ENCODE measurements at places on chromosomes 4 and X.

GRCh38 chr4:156217236-156217635, 263.6 kb upstream of the CTSO start:
- DNase-seq, result no peak

DNA sequence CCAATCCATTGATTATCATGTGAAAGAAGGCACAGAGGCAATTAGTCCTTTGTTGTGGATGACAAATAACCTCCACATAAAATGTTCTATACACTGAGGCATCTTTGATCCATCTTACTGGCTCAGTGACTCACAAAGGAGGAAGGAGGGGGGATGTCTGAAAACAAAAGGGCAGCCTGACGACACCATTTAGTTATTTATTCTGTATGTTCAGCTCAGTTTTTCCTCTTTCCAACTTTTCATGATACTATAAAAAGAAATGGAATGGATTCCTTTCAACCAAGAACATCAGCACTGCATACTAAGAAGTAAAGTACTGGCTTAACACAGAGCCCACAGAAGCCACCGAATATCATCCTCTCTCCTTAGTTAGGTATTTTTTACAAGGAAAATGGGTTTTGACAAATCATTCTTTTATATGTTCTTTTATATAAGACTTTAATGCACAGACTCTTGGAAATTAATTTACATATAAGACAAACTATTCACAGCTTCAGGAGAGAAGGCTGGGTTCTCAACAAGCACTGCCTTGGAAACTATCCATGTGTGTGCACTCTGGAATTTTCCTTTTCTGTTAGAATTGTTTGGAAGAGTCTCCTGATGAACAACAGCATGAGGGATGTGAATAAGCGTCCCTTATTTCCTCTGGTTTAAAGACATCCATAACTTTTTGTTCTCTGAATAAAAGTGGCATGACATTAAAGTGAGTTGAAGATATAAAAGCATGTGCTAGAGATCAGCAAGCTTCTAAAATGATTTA, 135.6 kb downstream of the TSPAN5 start:
- DNase-seq, result no peak

- DNase-seq, result no peak
These were observed 25.0 kb upstream of the DGKK start for GRCh38 chrX:50495616-50496015.

DNA sequence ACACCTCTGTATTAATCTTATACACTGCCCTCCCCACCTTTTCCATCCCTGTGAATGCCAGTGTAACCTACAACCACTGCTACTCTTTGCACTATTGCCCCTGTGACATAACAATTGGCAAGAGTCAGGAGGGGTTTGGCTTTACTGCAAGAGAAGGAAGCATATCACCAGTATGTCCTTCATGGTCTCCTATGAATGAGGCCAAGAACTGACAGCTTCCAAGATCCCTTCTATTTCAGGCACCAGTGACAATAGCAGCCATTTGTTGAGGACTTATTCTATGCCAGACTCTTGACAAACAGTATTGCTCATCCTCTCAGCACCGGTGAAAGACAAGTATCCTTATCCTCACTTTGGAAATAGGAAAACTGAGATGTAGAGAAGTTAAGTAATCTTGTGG, 363.9 kb downstream of the MID1IP1 start:
- DNase-seq, result no peak

GRCh38 chr4:165217325-165217724, 10.0 kb downstream of the KLHL2 start:
- DNase-seq, result no peak

DNA sequence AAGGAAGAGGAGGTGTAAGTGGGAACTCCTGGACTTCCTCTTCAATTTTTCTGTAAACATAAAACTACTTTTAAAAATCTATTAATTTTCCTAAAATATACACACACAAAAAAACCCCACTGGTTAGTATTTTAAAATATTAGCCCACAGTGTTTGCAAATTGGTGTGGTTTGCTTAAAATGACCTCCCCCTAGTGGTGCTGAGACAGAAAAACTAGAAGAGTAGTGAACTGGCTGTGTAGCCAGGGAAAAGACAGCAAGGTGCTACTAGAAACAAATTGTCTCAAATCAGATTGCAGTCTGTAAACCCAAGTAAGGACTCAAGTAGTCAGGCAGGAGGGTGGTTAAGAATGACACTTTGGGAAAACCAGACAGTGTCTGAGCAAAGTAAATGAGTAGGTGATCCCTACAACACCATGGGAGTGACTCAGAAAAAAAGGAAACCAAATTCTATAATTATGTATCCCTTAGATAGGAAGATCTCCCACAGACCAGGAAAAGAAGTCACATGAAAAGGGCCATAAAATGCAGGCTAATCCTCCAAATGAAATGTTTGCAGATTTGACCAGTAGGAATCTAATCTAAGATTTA, 26.0 kb downstream of the AMTN start:
- peak; percentile 3 for DNase-seq

GRCh38 chr4:103673983-103674382, 45.8 kb downstream of the TACR3 start:
- no peak for DNase-seq

- DNase-seq, result no peak
These were observed 61.1 kb upstream of the DCTD start for GRCh38 chr4:182978152-182978827.

DNA sequence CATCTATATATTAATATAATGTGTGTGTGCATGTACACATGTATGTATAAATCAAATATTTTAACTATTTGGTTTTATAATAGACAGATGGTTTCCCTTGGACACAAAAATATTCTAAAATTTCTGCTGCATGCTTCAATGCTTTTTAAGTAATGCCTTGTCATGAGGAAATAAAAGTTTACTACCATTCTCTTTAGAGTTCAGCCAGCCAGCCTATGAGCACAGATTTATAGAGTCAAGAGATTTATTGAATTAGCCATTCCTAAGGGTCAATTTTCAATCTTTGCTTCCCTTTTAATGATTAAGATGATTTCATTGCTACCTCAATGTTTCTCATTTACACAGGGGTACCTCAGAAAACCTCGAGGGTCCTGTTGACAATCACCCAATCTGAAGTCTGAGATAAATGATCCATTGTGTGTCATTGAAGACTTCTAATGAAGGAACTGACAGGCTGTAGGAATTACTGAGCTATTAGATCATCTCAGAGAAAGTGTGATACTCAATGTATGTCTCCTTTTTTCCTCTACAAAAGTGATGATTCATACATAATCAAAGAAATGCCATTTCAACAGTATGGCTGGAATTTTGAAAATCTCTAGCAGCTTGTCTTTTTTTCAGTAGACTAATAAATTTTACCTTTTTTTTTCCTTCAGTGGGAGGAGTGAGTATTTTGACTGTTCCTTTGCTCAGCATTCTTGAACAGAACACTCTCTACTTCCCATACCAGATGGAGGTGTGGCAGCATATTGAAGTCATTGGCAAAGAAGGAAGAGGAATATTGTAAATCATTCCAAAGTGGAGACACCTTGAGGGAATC, 222.6 kb upstream of the PCDH18 start:
- no peak for DNase-seq

DNA sequence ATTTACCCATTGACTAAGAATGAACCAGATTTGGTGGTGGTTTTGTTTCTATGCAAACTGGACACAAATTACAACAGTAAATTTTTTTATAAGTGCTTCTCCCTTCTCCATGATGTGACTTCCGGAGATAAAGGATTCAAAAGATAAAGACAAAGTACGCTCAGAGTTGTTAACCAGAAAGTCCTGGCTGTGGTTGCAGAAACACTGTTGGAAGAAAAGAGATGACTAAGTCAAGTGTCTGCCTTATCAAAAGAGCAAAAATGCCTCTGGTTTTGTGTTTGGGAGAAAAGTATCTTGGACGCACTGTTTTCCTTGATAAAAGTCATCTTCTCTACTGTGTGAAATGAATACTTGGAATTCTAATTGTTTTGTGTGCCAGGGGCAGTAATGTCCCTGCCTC, 213.4 kb downstream of the GC start:
- no peak for DNase-seq

- DNase-seq, result no peak
These were observed 172.4 kb downstream of the TLL1 start for GRCh38 chr4:166045457-166045856.

GRCh38 chr4:108384544-108384943, 215.8 kb upstream of the LEF1 start:
- DNase-seq, result no peak

GRCh38 chr4:845836-846251, 19.9 kb upstream of the CPLX1 start:
- no peak for DNase-seq

GRCh38 chrX:2931612-2932011, 2.5 kb upstream of the ARSD start:
- no peak for DNase-seq

DNA sequence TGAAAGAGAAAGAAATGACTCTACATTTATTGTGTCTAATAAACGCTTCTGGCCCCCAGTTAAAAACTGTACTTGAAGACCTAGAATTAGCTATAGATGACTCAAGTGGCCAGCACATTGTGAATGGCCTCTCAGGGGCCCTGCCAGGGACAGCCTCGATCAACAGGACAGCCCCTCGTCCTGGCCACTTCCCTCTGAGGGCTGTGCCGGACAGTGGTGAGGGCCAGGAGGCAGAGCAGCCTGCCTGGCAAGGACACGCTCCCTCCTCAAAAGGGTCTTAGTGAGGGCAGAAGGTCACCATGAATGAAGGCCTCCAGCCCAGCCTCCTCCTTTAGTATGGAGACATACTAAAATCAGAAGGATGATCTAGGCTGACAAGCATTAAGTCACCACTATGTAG, 16.5 kb downstream of the RNF212 start:
- DNase-seq, result no peak

DNA sequence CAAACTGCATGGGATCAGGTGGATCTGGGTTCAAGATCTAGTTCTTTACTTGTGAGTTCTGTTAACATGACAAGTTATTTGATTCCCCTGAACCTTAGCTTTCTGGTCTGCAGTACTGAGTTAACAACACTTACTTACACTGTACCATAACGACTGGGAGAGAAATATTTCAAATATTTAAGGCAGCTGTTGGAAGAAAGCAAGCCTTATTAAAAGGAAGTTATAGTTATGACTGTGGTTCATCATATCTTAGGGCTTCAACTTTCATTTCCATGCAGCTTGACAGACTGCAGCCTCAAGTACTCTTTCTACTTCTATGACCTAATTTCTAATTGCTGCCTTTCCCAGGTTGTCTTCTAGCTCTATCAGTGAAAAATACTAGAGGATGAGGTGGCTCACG, 40.0 kb upstream of the PDGFRA start:
- DNase-seq, result peak; percentile 5

DNA sequence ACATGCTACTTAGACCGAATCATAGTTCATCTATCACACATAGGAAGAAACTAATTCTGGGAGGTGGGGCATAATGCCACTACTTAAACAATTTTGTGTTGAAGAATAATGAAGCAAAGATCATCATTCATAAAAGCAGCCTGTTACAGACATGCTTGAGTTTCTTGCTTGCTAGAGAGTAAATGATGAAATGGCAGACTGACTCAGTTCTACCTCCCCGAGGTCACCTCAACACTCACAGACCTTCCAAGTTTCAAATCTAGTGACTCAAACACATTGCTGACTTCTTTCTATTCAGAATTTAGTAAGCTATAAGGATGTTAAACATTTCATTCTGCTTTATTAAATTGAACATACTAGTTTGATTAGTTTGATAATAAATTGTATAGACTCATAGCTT, 636.5 kb upstream of the FRG1 start:
- no peak for DNase-seq

DNA sequence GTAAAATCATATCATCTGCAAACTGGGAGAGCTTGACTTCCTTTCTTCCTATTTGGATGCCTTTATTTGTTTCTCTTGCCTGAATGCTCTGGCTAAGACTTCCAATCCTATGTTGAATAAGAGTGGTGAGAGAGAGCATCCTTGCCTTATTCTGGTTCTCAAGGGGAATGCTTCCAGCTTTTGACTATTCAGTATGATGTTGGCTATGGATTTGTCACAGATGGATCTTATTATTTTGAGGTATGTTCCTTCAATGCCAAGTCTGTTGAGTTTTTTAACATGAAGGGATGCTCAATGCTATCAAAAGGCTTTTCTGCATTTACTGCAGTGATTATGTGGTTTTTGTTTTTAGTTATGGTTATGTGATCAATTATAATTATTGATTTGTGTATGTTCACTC, 2144.6 kb upstream of the TENM3 start:
- no peak for DNase-seq

DNA sequence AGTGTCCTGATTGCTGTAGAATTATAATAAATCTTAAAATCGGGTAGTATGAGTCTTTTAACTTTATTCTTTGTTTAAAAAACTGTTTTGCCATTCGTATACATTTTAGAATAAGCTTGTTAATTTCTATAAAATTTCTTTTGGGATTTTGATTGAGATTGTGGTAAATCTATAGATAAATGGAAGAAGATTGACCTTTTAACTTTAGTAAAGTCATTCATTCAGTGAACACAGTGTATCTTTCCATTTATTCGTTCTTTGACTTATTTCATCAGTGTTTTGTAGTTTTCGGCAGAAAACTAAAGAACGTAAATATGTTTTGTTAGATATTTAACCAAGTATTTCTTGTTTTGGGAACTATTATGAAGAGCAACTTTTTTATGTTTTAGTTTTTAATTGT, 38.9 kb downstream of the DRD5 start:
- DNase-seq, result no peak

GRCh38 chr4:55553441-55554201, 6.9 kb upstream of the CLOCK start:
- DNase-seq, result no peak

GRCh38 chrX:41265615-41266014, 68.3 kb upstream of the DDX3X start:
- peak; percentile 82 for DNase-seq

- DNase-seq, result no peak
These were observed 274.5 kb downstream of the SLC7A11 start for GRCh38 chr4:137967480-137968190.

GRCh38 chr4:2671267-2671895, 84.8 kb downstream of the TNIP2 start:
- no peak for DNase-seq

DNA sequence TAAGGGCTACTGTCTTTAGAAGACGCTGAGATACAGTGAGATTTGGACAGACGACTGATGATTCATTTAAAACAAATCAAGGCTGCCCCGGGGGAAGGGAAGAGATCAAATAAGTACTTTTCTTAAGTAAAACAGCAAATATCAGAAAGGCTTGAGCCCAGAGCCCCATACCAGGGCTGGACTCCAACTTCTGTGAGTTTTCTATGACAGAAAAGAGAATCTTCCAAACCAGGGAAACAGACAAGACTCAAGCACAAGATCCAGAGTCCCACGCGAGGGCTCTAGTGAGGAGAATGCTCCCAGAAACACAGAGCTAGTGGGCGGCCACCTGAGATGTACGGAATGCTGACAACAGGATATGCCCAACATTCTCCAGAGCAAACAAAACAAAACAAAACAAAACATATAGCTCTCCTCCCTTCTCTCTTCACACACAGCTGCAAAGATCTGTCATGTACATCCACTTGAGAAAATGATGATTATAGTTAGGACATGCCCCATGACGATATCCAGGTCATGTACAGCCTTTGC, 13.1 kb downstream of the ACSL1 start:
- no peak for DNase-seq

GRCh38 chr4:78120144-78120880, 63.2 kb downstream of the FRAS1 start:
- no peak for DNase-seq

Measured in suppressor macrophage (primary cell).